ENCODE measurements at places on chromosomes 1 and 21. TPM values are rescaled to one million over a fixed set of nuclear protein-coding genes. Genes with fewer than 3 reads are reported as not detected.

TRIM67 gene
- total RNA-seq, result not detected

DNA sequence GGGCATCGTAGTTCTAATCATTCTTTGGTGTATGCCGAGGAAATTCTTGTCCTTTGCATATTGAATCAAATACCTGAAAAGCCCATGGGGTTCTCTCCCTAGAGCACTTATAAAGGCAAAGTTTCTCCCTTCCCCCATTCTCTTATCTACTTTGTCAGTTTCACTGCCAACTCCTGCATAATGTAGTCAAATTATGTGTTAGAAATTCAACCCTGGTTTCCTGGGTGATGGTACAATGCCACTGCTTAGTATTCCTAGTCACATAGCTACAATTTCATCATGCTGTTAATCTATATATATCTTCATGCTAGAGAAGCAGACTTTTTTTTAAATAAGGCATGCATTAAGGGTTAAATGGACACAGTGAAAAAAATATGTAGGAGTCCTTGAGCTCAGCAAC is 119.0 kb downstream of the PDE4B start:
- H3K4me3 ChIP-seq, result no peak overlapping the region
- H3K4me1 ChIP-seq, result peaks cover 4% of the 10 kb centered on the region
- no peaks in the 10 kb centered on the region for H3K36me3 ChIP-seq
- no peak overlapping the region for H3K27ac ChIP-seq
- no peaks in the 10 kb centered on the region for H3K27me3 ChIP-seq

BEND5 gene
- 6.8 TPM for total RNA-seq

- DNase-seq, result no peak
- H3K27me3 ChIP-seq, result no peaks in the 10 kb centered on the region
- no peak overlapping the region for H3K27ac ChIP-seq
- no peak overlapping the region for H3K4me3 ChIP-seq
These were observed 723.9 kb downstream of the PTPRU start for GRCh38 chr1:29960156-29960755.
